Brain microvascular endothelial cell (primary cell): ENCODE measurements at places on chromosomes 3 and 15.

DNA sequence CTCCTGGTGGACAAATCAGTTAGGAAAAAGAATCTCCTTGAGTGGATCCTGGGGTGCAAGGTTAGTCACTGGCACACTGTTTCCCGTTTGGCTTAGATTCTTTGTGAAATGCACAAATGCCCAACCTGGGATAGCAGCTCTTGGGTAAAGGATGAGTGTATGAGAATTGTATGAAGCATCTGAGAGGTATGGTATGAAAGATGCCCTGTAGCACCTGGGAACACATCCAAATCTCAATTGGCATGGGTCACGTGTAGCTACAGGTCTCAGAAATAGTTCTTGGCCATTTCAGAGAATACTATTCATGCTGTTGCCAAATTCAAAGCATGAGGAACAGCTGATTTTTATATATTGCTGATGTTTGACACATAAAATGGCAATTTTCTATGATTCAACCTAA is 84.3 kb downstream of the KCNH8 start:
- DNase-seq, result no peak

DNA sequence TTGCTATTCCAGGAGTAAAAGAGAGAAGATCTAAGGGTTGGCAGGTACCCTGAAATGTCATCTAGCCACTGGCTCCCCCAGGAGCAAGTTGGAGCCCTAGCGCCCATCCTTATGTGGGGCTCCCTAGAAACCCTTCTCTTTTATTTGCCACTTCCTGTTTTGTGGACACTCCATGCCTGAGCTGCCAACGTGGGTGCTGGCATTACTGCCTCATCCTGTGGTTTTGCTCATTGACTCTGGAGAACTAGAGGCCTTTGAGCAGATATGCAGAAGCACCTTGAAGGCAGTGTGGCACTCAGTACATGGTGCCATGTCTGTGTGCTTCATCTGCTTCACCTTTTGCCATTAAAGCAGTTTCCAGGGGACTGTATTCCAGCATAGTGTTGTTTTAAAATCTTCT is 8.1 kb downstream of the EDEM1 start:
- DNase-seq, result no peak

DNA sequence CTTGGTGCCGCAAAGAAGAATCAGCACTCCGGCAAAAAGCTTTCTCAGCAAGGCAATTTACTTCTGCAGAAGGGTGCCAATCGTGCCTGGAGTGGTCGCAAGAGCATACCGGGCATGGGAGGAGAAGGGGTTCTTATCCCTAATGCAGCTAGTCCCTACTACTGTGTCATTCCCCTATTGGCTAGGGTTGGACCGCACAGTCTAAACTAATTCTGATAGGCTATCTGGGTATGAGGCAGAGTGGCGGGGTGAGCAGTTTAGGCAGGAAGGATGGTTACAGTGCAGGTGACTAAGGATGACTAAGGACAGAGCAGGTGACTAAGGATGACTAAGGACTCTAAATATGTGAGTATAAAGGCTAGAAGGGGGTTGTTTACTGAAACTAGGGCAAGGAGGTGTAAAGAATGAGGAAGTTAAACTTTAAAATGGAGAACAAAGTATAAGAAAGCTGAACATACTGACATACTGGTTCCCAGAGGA is 52.9 kb downstream of the PGBD4 start:
- DNase-seq, result peak; percentile 3

DNA sequence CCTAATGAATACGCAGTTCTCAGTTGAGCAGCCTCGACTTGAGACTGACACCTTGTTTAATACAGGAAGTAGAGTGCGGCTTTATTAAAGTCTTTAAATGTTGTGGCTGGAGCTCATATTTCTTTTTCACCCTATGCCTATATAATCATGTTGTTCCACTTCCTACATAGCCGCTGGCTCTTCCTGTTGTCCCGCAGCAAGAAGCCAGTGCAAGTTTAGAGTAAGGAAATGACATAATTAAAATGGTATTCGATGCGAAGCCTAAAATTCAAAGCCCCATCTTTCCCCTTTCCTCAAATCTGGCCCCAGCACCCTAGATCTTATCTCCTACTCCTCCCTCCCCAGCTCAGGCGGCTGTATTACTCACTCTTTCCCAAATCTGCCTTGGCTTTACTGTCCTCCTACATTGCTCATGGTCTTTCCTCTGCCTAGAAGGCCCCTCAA is 7.5 kb upstream of the PHLDB2 start:
- peak; percentile 46 for DNase-seq

DNA sequence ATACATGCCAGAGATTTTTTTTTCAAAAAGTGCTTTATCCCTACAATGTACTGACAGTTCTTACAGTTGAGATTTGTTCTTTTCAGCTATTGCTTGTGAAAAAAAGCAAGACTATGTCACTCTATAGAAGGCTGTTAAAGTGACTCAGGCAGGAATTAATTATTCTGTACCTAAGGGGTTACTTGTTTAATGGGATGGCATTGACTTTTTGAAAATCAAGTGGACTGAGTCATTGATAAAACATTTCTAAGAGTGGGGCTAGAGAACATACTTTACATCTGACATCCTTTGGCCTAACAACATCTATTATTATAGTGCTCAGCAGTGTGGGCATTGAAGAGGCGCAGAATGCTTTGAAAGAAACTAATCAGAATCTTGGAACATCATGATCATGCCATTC is 34.3 kb downstream of the INTS14 start:
- peak; percentile 33 for DNase-seq

- no peak for DNase-seq
These were observed 65.3 kb upstream of the CD96 start for GRCh38 chr3:111476701-111477100.

- no peak for DNase-seq
These were observed 64.4 kb downstream of the LRRC28 start for GRCh38 chr15:99315636-99316035.

DNA sequence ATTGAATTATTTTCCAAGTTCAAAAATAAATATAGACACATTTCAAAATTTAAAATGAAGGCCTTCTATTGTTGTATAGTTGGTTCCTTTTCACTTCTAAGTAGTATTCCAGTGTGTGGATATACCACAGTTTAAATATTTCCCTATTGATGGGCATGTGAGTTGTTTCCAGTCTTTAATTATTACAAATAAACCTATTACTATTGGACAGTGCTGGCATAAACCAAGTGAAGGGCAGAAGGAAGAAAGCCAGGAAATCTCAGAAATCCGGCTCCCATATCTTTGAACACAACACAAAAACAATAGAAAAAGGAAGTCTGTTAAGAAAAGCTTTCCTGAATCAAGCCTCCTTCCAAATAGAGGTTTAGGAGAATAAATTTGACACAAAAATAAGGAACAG is 26.1 kb downstream of the GOLGB1 start:
- no peak for DNase-seq

DNA sequence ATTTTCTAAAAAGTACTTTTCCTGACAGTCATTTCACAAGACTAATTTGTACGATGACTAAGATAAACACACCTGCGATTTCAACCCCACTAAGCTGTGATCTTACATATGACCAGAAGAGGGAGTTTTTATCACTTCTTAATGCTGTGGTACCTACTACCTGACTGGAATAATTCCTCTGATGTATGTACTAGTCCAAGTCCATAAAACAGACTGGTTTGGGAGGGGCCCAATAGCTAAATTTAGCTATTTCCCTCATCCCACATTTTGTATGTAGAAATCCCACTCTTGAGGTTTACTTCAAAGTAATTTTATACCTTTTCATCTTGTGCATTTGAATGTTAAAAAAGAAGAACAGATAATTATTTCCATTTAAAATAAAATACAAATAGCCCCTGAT is 49.7 kb upstream of the SCAANT1 start:
- no peak for DNase-seq
